ENCODE measurements at places on chromosomes 4 and X.

GRCh38 chrX:96590403-96590802 is 94.2 kb upstream of the DIAPH2 start:
- DNase-seq = no peak

DNA sequence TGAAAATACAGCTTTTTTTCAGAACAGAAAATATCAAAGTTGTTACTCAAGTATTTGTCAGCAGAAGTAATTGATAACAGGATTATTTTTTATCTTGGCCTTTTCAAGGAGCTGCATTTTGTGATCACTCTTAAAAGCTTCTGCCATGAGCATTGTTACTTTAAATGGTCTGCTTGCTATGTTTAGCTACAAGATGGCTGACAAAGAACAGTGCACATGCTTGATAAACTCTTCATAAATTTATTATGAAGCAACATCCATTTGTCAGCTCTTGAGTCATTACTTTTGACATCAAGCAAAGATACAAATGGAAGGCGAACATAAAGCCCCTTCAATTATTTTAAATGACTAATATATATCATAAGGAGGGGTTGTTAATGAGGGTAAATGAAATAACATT is 205.4 kb upstream of the RPS6KA3 start:
- DNase-seq = no peak

DNA sequence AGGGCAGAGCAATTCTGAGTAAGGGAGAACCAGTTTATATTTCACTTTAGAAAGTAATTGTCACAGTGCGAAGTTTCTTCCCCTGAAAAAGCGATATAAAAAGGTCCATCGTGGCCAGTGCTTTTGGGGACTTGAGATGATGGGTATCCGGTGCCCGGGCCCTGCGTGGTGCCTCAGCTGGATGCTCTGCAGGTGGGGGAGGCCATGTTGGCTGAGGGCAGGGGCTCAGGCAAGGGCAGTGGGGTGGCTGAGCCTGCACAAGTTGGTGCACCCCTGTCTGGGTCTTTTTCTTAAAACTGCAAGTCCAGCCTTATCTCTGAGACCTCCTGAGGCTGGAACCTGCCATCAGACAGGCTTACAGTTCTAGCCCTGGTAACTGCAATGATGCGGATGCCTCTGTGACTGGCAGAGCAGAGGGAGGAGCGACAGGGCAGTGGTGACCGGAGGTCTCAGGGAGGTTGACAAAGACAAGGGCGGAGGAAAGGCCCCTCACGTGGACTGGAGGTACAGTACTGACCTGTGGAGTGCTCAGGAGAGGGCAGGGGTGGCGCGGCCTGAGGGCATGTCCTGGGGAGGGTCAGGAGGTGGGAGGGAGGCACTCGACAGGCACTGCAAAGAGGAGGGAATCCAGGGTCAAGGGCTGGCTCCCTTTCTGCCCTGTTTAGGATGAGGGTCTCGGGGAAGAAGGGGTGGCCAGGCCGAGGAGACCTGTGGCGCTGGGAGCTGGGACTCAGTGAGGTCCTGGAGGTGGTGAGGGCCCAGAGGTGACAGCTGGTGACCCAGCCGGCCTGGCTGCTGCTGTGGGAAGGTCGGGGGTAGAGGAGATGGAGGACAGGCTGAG is 1.8 kb downstream of the RGS12 start:
- no peak for DNase-seq

DNA sequence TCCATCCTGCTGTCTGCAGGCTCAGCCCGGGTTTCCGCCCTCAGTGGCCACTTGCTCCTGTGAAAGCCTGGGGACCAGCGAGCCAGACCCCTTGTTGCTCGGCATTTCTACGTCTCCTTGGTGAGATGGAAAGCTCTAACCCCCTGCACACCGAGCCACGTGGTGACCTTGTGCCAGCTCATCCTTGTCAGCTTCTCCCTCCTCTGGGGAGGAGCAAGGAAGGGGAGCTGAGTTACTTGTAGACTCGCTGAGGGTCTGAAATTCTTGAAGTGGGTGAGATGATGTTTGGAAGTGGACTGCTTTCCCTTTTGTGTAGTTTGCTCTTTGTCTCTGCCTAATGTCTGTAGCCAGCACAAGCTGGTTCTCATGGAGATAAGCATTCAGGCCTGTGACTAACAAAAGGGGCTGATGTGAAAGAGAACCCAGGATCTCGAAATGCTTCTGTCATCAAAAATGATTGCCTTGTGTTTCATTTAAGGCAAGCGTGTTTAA is 29.3 kb downstream of the RGS12 start:
- no peak for DNase-seq

DNA sequence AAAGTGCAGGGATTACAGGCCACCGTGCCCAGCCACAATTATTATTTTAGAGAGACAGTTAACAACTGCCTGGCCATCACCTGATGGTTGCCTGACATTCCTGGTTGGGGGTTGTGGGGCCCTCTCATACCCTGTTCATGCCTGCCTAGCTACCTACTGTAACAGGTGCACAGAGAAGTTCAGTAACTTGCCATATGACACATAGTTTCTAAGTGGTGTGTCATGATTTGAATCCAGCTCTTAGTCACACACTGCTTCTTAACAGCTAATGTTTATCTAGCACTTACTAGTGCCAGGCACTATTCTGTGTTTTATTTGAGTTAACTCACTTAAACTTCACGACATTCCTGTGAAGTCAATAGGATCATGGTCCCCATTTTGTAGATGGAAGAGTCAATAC is 122.7 kb upstream of the JADE1 start:
- DNase-seq = no peak

DNA sequence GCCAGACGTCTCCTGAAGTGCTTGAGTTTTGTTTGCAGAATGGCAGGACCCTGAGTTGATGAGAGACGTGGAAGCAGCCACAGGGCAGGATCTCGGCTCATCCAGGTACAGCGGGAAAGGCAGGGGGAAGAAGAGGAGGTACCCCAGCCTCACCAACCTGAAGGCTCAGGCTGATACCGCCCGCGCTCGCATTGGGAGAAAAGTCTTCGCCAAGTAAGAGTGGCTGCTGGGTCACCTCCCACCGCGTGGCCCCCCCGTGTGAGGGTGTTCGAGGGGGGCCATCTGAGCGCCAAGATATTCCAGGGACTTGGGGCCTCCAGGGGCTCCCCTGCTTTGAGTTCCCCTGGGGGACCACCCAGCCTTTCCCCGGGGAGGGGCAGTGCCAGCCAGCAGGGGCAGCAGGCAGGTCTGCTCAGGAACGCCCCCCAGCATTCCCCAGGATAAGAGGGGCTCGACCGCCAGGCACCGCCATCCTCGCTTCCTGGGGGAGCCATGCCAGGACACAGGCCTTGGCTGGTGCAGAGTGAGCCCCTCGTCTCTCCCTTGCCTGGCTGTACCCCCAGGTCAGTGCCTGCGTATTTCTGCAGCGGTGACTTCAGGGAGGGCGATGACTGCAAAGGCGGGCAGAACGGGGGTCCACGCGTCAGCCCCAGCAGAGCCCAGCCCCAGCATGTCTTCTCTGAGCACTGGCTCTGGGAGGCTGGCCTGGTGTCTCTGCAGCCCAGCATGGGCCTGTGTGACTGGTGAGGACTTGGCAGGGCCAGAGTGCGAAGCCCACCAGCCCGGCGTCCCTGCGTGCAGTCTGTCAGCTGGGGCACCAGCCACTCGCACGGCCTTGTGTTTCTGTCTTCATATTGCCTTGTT is 22.3 kb downstream of the NKX1-1 start:
- DNase-seq = no peak

GRCh38 chr4:118877797-118878196 is 10.9 kb upstream of the SYNPO2 start:
- DNase-seq = no peak

DNA sequence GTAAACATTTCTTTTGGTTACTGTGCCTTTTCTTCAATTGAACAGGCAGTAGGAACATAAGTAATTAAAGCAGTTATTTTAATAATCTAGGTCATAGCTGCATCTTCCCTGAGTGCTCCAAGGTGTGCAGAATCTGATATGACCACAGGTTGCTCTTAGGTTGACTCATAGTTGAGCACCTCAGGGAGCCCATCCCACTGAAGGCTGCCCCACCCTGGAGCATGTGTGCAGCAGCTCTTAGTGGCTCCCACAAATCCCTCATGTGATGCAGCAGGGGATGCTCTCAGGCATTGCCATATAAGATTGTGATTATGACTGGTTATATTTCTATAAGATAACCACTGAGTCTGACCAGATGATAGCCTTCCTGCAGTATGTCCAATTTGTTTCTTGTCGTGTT is 72.3 kb downstream of the ZNF518B start:
- DNase-seq = no peak

- no peak for DNase-seq
These were observed 73.5 kb upstream of the EMCN start for GRCh38 chr4:100591161-100591876.

- no peak for DNase-seq
These were observed 222.1 kb downstream of the TACR3 start for GRCh38 chr4:103497692-103498091.

DNA sequence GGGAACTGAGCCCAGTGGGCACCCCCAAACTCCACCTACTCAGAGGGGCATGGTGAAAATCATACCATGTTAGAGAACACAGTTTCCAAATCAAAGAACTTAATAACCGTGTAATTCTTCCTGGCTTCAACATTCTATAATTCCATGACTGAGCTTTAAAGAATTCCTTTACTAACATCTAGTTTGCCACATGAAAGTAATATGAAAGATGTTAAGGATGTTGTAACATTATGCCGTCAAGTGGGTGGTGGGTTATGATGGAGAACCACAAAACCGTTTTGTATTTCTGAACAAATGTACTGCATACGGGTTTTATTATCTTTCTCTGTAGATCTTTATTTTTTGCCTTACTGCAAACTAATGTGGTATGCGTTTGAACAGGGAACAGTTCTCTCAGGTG is 549.0 kb upstream of the MAGEB2 start:
- no peak for DNase-seq

DNA sequence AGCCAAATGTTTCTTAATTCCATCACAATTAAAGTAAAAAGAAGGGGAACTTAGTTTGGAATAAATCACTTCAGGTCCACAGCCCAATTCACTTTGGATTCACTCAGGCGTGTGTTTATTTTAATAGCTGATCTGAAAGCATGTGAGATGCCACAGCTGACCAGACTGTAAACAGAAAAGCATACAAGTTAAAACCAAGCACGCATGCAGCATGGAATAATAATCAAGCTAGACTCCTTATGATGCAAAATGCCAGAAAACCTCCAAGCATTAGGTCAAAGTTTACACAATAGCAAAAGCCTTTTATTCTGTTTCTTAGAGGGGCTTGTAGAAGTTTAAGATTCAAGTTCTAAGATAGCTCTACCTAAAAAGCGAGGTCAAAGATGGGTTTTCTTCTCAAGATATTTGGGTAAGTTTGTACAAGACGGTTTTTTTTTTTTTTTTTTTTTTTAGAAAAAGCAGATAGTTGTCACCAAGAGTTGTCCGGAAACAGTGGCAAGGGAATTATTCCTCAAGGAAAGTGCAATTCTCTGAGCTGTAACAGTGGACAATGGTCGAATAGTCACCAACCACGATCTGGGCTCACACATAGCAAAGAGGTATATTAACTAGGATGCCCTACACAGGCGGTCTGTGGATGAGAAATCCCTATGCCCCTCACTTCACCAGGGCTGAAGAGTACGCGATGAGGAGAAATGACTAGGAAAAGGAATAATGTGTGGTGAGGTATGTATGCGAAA is 763 bp upstream of the PRRG1 start:
- DNase-seq = no peak

- no peak for DNase-seq
These were observed 9.7 kb downstream of the SERTM2 start for GRCh38 chrX:111521169-111521568.

- peak; percentile 15 for DNase-seq
These were observed 24.0 kb upstream of the XIAP start for GRCh38 chrX:123835661-123836371.

- no peak for DNase-seq
These were observed 5.1 kb downstream of the CXCL9 start for GRCh38 chr4:76002176-76002575.
